Thymus (tissue), 14 donors: ENCODE measurements at places on chromosomes 13 and 19. TPM values are rescaled to one million over a fixed set of nuclear protein-coding genes. Genes with fewer than 3 reads are reported as not detected.

ZNF225 gene
- 3.2 TPM for polyA plus RNA-seq

- H3K4me1 ChIP-seq = no peaks in the 10 kb centered on the region
- no peak overlapping the region for H3K4me3 ChIP-seq
- H3K27me3 ChIP-seq = peaks cover 6% of the 10 kb centered on the region
These were observed 10.1 kb upstream of the C2CD4C start for GRCh38 chr19:418761-419671.

ONECUT3 gene
- polyA plus RNA-seq = 0.02 TPM

GRCh38 chr19:42270346-42271044 is 1.4 kb downstream of the CIC start:
- H3K4me1 ChIP-seq = peaks cover 24% of the 10 kb centered on the region
- H3K27me3 ChIP-seq = no peaks in the 10 kb centered on the region
- H3K27ac ChIP-seq = peak overlapping the region; percentile 94

DNA sequence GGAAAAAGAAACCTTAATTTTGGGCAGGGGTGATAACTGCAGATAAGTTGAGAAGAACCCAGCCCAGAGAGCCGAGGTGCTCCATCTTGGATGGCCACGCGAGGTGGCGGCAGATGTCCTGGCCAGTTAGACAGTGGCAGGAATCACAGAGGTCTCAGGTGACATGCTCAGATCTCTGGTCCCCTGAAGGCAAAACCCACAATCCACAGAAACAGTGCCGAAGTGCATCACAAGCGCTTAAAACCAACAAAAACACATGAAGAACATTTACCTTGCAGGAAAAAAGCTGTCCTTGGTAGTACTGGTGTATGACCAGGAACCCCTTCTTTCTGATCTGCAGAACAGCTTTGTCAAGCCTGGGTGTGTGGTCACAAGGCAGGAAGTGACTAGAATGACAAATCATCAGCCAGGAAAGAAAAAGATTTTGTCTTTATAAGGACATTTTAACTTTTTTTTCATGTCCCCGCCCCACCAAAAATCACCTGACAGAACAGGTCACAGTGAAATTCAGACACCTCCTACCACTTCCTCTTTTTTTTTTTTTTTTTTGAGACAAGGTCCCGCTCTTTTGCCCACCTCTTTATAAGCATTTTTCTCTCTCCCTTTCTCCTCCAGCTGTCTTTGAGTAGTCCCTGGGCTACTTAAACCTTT is at the start of gene LCP1:
LCP1 (minus strand) TSS at position 338 of the 651 bp plus-strand sequence. CDS start 22,515 bp downstream, outside the sequence.
- DNase-seq = peak; percentile 85
- H3K36me3 ChIP-seq = no peaks in the 10 kb centered on the region

GRCh38 chr19:47275791-47276461 is 1.2 kb downstream of the INAFM1 start:
- H3K4me1 ChIP-seq = peaks cover 25% of the 10 kb centered on the region
- no peak overlapping the region for H3K4me3 ChIP-seq
- H3K27ac ChIP-seq = no peak overlapping the region
- no peak for DNase-seq
- H3K36me3 ChIP-seq = peaks cover 8% of the 10 kb centered on the region

CSNK1G2 gene
- polyA plus RNA-seq = 80.9 TPM

OVOL3 gene
- polyA plus RNA-seq = 0.11 TPM

DNA sequence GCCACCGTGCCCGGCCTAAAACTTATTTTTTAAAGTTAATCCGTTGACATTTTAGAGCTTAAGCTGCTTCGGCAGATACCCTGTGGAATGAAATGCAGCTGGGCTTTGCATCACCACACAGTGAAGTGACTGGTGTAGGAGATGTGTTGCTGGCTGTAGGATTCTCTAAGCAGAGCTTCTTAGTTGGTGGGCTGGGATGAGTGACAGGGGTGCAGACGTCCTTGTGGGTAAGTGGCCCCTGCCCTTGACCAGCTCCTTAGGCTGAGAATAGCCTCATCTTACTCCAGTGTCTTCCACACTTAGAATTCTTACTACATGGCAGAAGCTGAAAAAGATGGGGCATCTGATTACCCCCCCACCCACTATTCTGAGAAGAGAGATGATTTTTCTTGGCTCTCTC is 11.6 kb downstream of the GATAD2A start:
- no peaks in the 10 kb centered on the region for H3K27me3 ChIP-seq
- no peak overlapping the region for H3K4me3 ChIP-seq
- H3K27ac ChIP-seq = no peak overlapping the region
- peaks cover 32% of the 10 kb centered on the region for H3K4me1 ChIP-seq

- H3K4me3 ChIP-seq = no peak overlapping the region
- H3K36me3 ChIP-seq = peaks cover 9% of the 10 kb centered on the region
- H3K4me1 ChIP-seq = no peaks in the 10 kb centered on the region
- DNase-seq = no peak
- H3K27me3 ChIP-seq = no peaks in the 10 kb centered on the region
These were observed 32.5 kb downstream of the CILP2 start for GRCh38 chr19:19570571-19570970.

ZNF491 gene
- polyA plus RNA-seq = 3.5 TPM

UPK1A gene
- 0.94 TPM for polyA plus RNA-seq

DNA sequence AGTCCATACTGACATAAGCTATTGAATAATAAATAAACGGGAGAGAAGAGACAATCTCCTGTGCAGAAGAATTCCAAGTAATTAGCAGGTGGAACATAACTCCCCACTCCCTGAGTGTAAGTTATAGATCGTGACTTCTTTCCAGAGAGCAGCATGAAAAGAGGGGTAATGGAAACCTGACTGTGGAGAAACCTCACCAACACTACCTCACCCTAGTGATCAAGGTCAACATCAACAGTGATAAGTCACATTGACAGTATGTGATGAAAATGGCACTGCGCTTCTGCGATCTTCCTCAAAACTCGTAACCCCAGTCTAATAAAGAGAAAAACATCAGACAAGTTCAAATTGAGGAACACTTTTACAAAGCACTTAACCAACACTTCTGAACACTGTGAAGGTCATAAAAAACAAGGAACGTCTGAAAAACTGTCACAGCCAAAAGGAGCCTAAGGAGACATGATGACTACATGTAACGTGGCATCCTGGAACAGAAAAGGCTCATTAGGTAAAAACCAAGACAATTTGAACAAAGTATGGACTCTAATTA is 19.8 kb downstream of the CAB39L start:
- H3K27me3 ChIP-seq = no peaks in the 10 kb centered on the region
- H3K27ac ChIP-seq = no peak overlapping the region
- H3K36me3 ChIP-seq = no peaks in the 10 kb centered on the region
- H3K4me3 ChIP-seq = no peak overlapping the region

- H3K4me3 ChIP-seq = no peak overlapping the region
- no peak for DNase-seq
- peaks cover 3% of the 10 kb centered on the region for H3K36me3 ChIP-seq
- peaks cover 14% of the 10 kb centered on the region for H3K4me1 ChIP-seq
- peaks cover 10% of the 10 kb centered on the region for H3K27me3 ChIP-seq
- H3K27ac ChIP-seq = no peak overlapping the region
These were observed 17.1 kb downstream of the SHISA7 start for GRCh38 chr19:55426042-55426441.
